ENCODE measurements at places on chromosomes 2 and 18.
A peak's percentile ranks its signal among the peaks of the same experiment; 100 is the strongest.

DNA sequence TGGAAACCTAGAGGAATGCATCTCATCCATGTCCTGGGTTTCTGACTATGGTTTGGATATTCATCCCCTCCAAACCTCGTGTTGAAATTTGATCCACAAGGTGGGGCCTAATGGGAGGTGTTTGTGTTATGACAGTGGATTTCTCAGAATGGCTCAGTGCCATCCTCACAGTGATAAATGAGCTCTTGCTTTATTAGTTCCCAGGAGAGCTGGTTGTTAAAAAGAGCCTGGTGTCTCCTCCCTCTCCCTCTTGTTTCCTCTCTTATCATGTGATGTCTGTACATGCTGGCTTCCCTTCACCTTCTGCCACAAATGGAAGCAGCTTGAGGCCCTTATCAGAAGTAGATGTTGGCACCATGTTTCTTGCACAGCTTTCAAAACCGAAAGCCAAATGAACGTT lies 424.3 kb downstream of the DCC start:
- no peak for DNase-seq

DNA sequence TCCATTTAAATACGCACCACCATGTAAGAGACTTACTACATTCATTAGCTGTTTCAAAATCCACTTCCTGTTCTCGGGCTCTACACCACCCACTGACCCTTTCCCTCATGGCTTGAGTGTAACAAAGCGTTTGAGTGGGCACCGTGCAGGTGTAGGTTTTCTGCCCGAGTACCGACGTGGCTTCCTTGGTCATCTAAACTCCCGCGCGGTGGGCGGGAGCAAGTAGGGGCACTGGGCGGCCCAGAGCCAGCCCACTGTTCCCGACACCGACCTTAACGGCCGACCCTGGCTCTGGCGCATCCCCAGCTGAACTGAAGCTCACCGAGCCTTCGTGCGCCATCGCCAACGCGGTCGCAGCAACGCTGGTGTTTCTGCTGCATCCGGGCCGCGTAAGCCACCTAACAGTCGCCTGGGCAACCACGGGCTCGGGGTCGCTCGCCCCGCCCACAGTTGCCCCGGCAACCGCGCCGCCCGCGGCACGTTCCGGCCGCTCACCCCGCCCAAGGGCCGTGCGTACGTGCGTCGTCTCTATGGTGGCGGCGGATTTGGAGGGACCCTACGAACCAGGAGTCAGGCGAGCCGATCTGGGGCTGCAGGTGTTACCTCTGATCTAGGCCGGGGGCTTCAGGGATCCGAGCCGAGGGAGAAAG lies at the start of the genes C2orf81 and WDR54:
C2orf81 (minus strand) TSS at position 399 of the 650 bp plus-strand sequence; CDS start at position 340, 59 bp downstream.
WDR54 (plus strand) TSS at position 510 of the 650 bp plus-strand sequence. CDS start 424 bp downstream, outside the sequence.
- DNase-seq: peak; percentile 86

DNA sequence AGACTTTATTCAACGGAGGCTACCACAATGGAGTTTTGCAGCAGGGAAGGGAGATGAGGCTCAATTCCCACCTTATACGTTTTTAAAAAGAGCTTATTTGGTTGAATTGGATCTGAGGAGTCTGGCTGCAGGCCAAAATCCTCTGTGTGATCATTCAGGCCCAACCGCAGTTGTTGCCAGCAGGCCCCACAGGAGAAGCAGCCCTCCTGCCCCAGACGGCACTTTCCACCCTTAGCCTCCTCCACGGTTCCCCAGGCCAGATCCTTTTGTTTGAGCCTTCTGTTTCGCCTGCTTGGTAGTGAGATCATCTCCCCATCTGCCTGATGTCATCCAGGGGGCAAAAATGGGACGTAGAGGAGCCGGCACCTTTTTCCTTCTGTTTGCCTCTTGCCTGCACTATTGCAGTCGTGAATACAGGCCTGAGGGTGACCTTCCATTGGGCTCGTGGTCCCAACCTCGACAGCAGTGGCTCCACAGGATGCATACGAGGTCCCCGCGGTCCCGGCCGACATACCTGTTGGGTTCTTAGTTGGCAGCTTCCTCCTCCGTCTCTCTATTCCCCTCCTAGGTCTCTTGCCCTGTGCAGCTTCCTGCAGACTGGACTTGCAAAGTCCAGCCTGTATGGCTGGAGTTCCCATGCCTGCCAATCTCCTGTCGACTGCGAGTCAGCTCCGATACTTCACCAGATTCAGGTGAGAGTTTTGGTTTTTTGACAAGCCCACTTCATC lies 9.3 kb upstream of the GPR35 start:
- no peak for DNase-seq

DNA sequence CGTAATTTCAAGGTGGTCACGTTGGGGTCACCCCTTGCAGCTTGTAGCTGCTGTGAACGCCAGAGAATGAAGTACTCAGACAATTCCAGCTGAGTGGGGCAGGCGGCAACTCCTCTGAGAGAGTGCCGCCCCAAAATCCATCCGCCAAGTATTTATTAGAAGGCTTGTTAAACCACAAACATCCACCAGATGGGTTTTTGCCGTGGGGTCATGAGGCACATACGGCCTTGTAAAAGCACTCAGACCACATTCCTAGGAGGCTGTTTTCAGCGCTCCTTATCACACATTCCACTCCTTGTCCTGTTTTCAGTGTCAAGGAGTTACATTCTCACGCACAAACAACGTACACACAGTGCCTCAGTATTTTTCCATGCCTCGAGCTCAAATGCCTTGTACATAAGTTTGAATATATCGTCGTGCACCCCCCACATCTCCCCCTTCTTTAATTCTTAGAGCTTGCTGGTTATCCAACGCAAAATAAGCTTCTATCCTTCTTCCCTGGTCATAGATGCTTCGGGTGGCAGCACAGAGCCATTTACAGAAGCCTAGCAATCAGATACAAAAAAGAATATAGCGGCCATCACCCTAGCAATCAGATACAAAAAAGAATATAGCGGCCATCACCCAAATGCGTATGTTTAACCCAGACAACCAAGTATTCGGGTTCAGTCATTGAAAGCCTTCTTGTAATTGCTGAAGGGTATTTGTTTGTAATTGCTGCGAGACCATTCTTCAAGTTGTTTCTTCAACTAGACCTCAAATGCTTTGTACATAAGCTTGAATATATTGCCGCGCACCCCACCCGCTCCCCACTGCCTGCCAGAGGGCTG lies 7.3 kb downstream of the ALPP start:
- peak; percentile 17 for DNase-seq
